ENCODE measurements at places on chromosomes 11 and 22. TPM values are rescaled to one million over a fixed set of nuclear protein-coding genes. Genes with fewer than 3 reads are reported as not detected.

DNA sequence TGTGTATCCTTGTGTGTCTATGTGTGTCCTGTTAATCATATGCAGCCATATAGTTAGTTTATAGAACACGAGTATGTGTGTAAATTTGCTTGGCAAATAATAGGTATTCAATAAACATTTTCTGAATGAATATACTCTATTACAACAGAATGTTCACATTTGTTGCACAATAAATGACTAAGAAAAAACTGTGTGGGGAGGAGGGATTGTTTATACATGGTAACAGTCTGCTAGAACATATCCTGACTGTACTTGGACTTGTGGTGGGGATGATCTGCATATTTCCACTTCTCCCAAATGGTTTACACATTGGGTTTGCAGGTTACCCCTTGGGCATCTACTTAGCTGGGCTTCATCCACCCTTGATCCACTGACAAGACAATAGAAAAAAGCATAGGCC, 194.6 kb downstream of the INSC start:
- no peak overlapping the region for H3K27ac ChIP-seq
- no peaks in the 10 kb centered on the region for H3K4me1 ChIP-seq
- DNase-seq: no peak

- peaks cover 53% of the 10 kb centered on the region for H3K4me1 ChIP-seq
- peak overlapping the region; percentile 95 for H3K27ac ChIP-seq
- H3K27me3 ChIP-seq: no peaks in the 10 kb centered on the region
Observed at GRCh38 chr11:65576867-65577755, 1.3 kb downstream of the EHBP1L1 start.

- no peaks in the 10 kb centered on the region for H3K27me3 ChIP-seq
- H3K36me3 ChIP-seq: no peaks in the 10 kb centered on the region
- no peak overlapping the region for H3K27ac ChIP-seq
- no peak for DNase-seq
Observed at GRCh38 chr11:117851106-117851505, 25.4 kb downstream of the FXYD6 start.

- H3K36me3 ChIP-seq: no peaks in the 10 kb centered on the region
- H3K27me3 ChIP-seq: no peaks in the 10 kb centered on the region
- no peak overlapping the region for H3K27ac ChIP-seq
- peak overlapping the region; percentile 73 for H3K4me3 ChIP-seq
- peaks cover 6% of the 10 kb centered on the region for H3K4me1 ChIP-seq
Observed at GRCh38 chr22:17773606-17774205, 563 bp downstream of the BID start.

The CNTN5 gene
- total RNA-seq: 0.22 TPM

The RAPSN gene
- 6.7 TPM for total RNA-seq

DNA sequence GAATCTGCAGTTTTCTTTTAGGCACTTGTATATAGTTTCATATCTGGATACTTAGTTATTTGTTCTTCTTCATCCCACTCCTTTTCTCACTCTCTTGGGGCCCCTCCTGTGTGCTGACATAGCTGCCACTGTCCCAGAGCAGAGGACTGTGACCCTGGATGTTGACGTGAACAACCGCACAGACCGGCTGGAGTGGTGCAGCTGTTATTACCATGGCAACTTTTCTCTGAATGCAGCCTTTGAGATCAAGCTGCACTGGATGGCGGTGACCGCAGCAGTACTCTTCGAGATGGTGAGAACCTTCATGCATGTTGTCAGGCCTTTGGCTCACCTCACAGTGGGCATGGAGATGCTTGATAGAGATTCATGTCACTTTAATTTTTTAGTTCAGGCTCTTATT, 50.9 kb upstream of the YWHAH start:
- H3K4me3 ChIP-seq: no peak overlapping the region
- H3K36me3 ChIP-seq: peaks cover 5% of the 10 kb centered on the region
- no peaks in the 10 kb centered on the region for H3K27me3 ChIP-seq
- DNase-seq: no peak

GRCh38 chr22:22342697-22343580, 98.4 kb downstream of the VPREB1 start:
- no peak overlapping the region for H3K4me3 ChIP-seq
- no peaks in the 10 kb centered on the region for H3K4me1 ChIP-seq
- no peaks in the 10 kb centered on the region for H3K36me3 ChIP-seq
- H3K27ac ChIP-seq: no peak overlapping the region
- H3K27me3 ChIP-seq: no peaks in the 10 kb centered on the region
- DNase-seq: peak; percentile 18

DNA sequence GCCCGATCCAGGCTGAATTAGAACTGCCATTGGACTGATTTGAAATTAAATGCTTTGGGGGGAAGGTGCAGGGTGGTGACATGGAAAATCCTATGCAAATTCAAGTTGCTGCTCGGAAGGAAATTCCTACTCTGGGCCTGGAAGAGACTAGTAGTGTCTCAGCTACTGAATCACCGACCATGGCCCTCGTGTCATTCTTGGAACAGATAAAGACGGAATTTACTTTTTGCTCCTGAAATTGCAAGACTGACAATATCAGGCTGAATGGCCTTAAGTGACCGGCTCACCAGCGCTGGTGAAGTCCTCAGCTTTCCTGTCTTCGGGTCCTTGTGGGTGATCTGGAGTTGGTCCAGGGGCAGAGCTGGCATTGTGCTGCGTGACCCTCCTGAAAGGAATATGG, 6.1 kb downstream of the ASCC2 start:
- DNase-seq: no peak
- H3K27me3 ChIP-seq: no peaks in the 10 kb centered on the region
- peaks cover 2% of the 10 kb centered on the region for H3K4me1 ChIP-seq
- H3K36me3 ChIP-seq: peaks cover 3% of the 10 kb centered on the region
- no peak overlapping the region for H3K27ac ChIP-seq

GRCh38 chr11:76857781-76858410, 2.8 kb upstream of the ACER3 start:
- H3K36me3 ChIP-seq: no peaks in the 10 kb centered on the region
- H3K27me3 ChIP-seq: no peaks in the 10 kb centered on the region
- no peak for DNase-seq

GRCh38 chr11:9118277-9118676, 26.9 kb upstream of the SCUBE2 start:
- H3K36me3 ChIP-seq: no peaks in the 10 kb centered on the region
- no peak overlapping the region for H3K27ac ChIP-seq
- DNase-seq: no peak
- H3K4me1 ChIP-seq: no peaks in the 10 kb centered on the region

DNA sequence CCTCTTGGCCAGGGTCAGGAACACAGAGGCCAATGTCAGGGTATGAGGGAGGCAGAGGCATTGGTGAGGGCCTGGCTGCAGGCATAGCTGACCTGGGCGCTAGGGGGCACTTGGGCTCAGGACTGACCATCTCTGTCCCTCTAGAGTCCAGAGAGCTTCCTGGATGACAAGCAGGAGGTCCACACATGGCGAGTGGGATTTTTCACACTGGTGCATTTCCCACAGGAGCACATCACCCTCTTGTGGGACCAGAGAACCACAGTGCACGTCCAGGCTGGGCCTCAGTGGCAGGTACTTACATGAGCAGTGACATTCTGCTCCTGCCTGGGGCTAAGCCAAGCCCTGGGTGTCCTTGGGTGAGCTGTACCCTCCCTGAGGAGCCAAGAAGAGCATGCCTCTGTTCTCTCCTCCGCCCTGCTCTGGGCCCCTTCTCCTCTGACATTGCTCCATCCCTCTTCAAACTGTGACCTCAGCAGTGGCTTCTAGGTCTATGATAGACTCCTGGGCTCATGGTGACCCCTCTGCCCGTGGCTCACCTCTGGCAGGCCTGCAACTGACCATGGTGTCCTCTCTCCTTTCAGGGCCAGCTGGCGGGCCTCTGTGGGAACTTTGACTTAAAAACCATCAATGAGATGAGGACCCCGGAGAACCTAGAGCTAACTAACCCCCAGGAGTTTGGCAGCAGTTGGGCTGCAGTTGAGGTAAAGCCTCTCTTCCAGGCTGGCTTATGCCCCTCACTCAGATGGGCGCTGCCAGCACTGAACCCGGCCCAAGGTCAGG, 46.6 kb downstream of the OTOG start:
- no peaks in the 10 kb centered on the region for H3K36me3 ChIP-seq
- H3K4me1 ChIP-seq: no peaks in the 10 kb centered on the region
- no peak overlapping the region for H3K27ac ChIP-seq
- H3K4me3 ChIP-seq: no peak overlapping the region

DNA sequence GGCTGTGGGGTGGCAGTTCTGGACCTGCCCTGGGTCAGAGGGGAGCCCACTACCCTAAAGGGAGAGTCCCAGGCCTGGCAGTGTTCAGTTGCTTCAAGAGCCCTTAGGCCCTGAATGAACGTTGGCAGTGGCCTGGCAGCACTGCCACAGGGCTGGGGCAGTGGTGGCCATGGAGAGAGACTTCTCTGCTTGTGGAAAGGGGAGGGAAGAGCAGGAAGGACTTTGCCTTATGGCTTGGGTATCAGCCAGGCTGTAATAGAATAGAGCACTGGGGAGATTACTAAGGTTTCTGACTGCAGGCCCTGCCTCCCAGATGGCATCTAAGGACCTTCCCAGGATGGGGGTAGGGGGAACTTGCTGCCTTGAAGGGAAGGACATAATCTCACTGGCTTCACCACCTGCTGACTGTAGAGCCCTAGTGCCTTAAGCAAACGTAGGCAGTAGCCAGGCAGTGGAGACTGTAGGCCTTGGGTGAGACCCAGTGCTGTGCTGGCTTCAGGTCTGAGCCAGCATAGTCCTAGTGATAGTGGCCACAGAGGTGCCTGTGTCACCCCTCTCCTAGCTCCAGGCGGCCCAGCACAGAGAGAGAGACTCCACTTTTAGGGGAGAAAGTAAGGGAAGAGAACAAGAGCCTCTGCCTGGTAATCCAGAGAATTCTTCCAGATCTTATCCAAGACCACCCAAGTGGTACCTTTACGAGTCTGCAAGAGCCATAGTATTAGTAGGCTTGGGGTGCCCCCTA, 27.6 kb downstream of the PLA2G6 start:
- no peak for DNase-seq
- no peak overlapping the region for H3K4me3 ChIP-seq
- H3K27me3 ChIP-seq: no peaks in the 10 kb centered on the region
- H3K4me1 ChIP-seq: no peaks in the 10 kb centered on the region
- H3K36me3 ChIP-seq: no peaks in the 10 kb centered on the region

- H3K27me3 ChIP-seq: no peaks in the 10 kb centered on the region
- DNase-seq: no peak
- H3K4me1 ChIP-seq: no peaks in the 10 kb centered on the region
- H3K27ac ChIP-seq: no peak overlapping the region
- no peak overlapping the region for H3K4me3 ChIP-seq
Observed at GRCh38 chr11:8105666-8106065, 24.7 kb downstream of the TUB start.

DNA sequence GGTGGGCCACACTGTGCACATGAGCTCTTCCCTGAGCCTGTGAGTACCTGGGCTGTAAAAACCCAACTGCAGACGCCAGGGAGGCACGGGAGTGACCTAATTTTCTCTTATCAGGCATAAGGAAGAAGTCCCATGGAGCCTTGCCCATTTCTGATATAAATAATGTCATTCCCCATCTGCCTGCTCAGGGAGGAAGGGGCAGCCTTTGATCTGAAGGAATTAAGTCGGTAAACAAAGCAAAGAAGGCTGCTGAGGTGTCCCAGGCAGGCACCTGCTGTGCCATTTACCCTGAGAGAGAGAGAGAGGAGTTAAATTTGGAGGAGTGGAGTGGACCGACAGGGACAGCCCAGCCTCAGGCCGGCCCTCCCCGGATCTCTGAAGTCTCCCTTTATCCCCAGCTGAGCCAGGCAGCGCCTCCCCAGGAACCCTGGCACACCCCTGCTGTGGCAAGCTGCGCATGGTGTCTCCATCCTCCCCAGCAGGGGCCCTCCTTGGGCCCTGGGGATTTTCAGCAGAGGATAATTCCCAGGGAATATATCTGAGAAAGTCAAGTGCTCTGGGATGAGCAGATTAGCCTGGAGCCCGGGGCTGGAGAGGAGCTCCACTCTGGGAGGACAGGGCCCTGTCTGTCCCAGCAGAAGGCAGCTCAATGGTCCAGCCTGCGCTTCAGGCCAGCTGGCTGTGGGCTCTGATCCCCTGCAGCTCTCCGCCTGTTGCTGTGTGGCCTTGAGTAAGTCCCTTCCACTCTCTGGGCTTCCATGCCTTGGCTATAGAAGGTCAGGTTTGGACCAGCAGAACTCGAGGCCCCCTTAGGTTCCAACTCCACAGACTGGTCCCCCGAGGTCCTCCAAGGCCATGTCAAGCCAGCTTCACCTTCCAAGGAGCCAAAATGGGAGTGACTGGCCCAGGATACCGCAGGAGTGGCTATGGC, 17.5 kb upstream of the CABP7 start:
- H3K27me3 ChIP-seq: no peaks in the 10 kb centered on the region
- H3K4me1 ChIP-seq: peaks cover 34% of the 10 kb centered on the region
- no peaks in the 10 kb centered on the region for H3K36me3 ChIP-seq
- no peak overlapping the region for H3K4me3 ChIP-seq
- no peak for DNase-seq

- no peak overlapping the region for H3K4me3 ChIP-seq
- peaks cover 4% of the 10 kb centered on the region for H3K4me1 ChIP-seq
- H3K27me3 ChIP-seq: no peaks in the 10 kb centered on the region
- no peaks in the 10 kb centered on the region for H3K36me3 ChIP-seq
Observed at GRCh38 chr11:104837969-104838639, 60.2 kb downstream of the CASP12 start.

DNA sequence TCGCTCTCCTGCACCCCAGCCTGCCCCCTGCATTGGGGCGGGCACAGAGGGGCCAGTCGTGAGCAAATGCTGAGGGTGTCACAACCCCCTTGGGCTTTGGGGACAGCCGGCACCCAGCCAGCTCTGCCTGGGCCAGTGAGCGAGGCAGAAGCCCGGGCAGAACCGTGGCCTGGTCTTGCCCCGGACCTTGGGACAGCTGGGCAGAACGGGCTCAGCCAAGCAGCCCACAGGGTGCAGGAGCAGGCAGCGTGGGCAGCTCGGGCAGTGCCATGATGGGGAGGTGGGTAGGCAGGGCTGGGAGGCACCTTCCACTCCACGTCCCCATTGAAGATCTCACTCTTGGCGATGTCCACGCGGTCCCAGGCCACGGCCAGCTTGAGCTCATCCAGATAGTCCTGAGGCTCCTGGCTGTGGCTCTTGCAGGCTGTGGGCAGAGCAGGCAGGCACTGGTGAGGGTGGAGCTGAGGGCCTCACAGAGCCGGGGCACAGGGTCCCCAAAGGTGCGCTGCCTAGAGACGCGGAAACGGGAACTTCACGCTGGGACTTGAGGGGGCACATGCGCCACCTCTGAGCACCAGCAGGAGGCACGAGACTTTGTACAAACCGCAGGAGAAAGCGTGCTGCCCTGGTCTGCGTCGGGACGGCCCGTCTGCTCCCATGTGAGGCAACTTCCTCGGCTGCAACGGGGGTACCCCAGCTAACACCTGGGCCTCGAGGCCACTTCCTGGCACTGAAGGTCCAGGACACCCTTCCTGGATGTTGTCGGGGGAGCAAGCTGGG, 15.2 kb downstream of the TSSC4 start:
- no peak for DNase-seq
- H3K27ac ChIP-seq: no peak overlapping the region
- H3K27me3 ChIP-seq: no peaks in the 10 kb centered on the region
- no peaks in the 10 kb centered on the region for H3K4me1 ChIP-seq
- no peaks in the 10 kb centered on the region for H3K36me3 ChIP-seq

The FBXO3 gene
- total RNA-seq: 36.3 TPM

- no peaks in the 10 kb centered on the region for H3K27me3 ChIP-seq
- no peak for DNase-seq
- no peaks in the 10 kb centered on the region for H3K36me3 ChIP-seq
- H3K27ac ChIP-seq: no peak overlapping the region
- H3K4me1 ChIP-seq: no peaks in the 10 kb centered on the region
Observed at GRCh38 chr22:17753401-17753989, 20.8 kb downstream of the BID start.

GRCh38 chr11:130006929-130007328, 4.3 kb upstream of the PRDM10 start:
- peaks cover 11% of the 10 kb centered on the region for H3K4me1 ChIP-seq
- DNase-seq: no peak
- no peaks in the 10 kb centered on the region for H3K27me3 ChIP-seq
- H3K27ac ChIP-seq: no peak overlapping the region
- no peaks in the 10 kb centered on the region for H3K36me3 ChIP-seq

Measured in tibial nerve (tissue), 4 donors.